Suprapubic skin (tissue), 4 donors: ENCODE measurements at places on chromosomes 7 and 10. TPM values are rescaled to one million over a fixed set of nuclear protein-coding genes. Genes with fewer than 3 reads are reported as not detected.

Gene ADGRA1
- total RNA-seq: not detected

Gene GDF10
- total RNA-seq: not detected

Gene INMT
- 9.7 TPM for total RNA-seq

Gene CPA4
- 82.7 TPM for total RNA-seq

Gene CCDC136
- 0.95 TPM for total RNA-seq

DNA sequence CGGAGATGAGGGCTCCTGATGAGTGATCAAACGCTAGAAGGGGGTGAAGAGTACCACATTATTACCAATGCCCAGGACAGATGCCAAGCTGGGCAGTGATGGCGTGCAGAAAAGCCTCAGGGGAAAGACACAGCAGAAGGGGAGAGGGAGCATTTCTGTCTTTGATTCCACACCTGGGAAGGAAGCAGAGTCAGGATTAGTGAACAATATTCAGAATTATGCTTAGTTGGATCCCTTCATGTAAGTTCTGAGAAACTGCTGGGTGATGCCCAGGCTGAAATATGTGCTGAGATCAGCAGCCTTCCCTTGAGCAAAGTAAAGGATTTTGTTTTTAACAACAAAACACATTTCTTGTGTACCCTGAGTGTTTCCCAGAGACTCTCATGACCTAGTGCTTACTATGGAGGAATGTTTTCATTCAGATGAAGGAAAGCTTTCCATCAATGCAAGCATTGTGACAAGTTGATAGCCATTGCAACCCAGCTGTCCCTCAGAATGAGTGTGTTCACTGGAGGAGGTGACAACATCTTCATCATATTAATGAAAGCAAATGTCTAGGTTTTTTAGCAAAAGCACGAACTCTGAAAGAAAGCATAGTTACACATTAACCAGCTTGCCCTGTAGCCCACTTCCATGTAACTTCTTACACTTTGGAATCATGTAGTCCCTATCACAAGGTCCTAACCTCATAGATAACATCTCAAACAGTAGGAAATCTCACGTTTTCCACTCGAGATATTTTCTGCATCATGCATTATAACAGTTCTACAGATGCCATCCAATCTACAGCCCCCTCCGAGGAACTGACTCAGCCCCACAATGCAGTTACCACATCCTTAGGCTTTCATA is 23.8 kb upstream of the AKR1C1 start:
- DNase-seq: no peak

DNA sequence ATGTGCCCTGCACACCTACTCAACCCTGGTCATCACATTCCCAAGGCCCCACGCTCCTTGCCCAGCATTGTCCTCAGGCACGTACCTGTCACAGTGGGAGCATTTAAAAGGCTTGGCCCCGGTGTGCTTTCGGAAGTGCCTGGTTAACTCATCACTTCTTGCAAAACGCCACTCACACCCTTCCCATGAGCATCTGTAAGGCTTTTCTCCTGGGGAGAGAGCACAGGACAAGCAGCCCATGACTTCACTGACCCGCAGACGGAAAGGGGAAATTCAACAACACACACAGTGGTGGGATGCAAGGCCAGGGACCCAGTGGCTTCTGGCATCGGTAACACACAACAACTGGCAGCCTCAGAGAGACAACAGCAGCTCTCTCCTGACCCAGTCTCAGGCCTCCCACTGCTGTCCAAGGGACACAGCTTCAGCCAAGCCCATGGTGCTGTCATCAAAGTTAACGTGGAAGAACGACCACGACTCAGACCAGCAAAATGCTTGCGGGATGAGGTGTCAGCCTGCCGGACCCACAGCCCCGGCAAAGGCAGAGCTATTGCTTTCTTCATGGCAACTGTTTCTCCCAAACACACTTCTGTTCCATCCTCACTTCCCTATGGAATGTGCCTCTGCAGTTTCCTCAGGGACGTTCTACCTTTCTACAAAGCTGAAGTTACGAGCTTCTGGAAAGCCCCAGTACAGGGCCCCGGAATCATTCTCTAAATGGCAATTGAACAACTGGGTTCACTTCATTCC is 4.8 kb downstream of the KLF6 start:
- DNase-seq: no peak

GRCh38 chr10:121418126-121418777 is 180.0 kb downstream of the FGFR2 start:
- no peak for DNase-seq

- DNase-seq: no peak
These were observed 48.7 kb upstream of the PPP1R3C start for GRCh38 chr10:91681361-91682276.

GRCh38 chr7:961546-962400 is 7.3 kb upstream of the ADAP1 start:
- DNase-seq: no peak

DNA sequence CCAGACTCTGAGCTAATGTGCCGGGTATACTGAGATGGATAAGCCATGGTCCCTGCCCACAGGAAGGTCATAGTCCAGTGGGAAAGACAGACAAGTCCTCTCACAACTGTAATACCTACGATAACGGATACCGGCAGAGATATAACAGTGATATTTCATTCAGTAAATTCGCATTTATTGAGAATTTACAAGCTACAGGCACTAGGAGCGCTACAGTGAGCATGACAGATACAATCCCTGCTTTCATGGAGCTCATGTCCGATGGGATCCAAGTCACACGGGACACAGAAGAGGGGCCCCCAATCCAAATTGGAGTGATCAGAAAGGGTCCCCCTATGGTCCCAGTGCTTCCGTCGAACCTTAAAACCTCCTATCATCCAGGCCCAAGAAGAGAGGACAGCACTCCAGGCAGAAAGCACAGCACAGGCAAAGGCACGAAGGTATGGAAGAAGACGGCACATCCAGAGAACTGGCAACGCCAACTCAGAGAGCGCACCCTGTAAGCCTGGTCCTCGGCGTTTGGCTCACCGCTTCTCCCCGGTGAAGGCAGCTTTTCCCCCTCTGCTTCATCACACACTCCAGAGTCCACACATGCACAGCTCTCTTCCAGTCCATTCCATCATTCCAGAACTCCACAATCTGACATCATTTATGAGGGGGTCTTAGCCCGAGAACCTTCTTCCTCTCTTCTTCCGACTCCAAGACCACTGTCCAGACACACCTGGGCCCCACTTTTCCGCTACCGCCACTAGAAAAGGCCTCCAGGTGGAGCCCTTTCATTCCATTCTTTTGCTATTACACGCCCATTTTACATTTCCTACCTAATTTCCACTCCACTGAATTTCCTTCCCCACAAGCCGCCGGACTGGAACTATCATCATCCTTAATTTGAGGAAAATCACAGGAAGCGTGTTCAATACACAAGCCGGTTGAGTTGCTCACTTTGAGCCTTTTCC is 47.8 kb upstream of the NKX2-3 start:
- no peak for DNase-seq

DNA sequence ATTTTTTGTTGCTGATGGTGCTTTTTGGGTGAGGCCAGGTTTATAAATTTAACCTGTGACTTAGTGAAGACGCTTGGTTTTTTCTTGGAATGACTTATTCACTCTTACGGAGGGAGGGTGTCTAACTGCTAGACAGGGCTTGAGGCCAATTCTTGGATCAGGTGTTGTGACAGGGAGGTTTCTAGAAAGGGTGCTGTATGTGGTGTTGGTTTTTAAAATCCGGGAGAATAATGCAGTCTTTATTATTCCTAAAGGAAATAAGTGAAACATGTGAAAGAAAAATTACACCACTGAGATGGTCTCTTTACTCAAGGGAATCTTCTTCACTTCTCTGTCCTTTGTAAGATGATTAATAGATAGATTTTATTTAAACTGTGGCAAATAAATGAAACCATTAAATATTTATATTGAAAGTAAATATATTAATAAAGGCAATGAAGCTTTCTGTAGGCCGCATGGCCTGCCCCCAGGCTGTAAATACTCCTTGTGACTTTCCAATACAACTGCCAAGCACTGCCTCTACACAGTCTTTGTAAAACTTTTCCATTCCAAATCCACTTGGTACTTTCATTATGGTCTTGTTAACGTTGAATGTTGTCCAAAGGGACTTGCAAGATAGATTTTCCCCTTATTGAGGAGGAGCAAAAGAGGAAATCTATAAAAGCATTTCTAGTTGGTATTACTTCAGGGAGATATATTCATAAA is 323.1 kb downstream of the SUGCT start:
- no peak for DNase-seq
